ENCODE measurements at places on chromosomes 12 and 14. TPM values are rescaled to one million over a fixed set of nuclear protein-coding genes. Genes with fewer than 3 reads are reported as not detected.

The POTEG gene
- total RNA-seq, result not detected

The PHC1 gene
- total RNA-seq, result 45.9 TPM

The CBLN3 gene
- total RNA-seq, result 3.8 TPM

The KIF5A gene
- not detected for total RNA-seq

The TM7SF3 gene
- 56.1 TPM for total RNA-seq

The PIWIL1 gene
- not detected for total RNA-seq

The ASIC1 gene
- 0.98 TPM for total RNA-seq

The TAS2R43 gene
- 9.2 TPM for total RNA-seq

The KRT82 gene
- not detected for total RNA-seq

The TDRD9 gene
- total RNA-seq, result 2.9 TPM

The NTF3 gene
- 1.3 TPM for total RNA-seq

The KRT86 gene
- total RNA-seq, result 2.2 TPM

The HNRNPA1 gene
- 571 TPM for total RNA-seq

The FLVCR2 gene
- 15.4 TPM for total RNA-seq

The CCND2 gene
- total RNA-seq, result 43.3 TPM

The B3GNT4 gene
- not detected for total RNA-seq

The RABGGTA gene
- total RNA-seq, result 41.6 TPM

The MFAP5 gene
- 36.7 TPM for total RNA-seq

DNA sequence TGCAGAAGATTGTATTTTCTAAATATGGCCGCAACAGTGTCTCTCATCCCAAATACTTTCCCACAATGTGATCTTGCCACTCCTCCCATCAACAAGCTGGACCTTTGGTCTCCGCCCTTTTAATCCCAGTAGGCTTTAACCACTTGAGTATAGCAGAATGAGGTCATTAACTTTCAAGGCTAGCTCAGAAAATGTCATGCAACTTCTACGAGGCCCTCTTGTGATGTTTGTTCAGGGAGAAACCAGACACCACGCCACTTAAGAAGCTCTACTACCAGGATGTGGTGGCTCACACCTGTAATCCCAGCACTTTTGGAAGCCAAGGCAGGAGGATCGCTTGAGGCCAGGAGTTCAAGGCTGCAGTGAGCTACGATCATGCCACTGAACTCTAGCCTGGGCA is 20.1 kb upstream of the OR6J1 start:
- no peak for DNase-seq

DNA sequence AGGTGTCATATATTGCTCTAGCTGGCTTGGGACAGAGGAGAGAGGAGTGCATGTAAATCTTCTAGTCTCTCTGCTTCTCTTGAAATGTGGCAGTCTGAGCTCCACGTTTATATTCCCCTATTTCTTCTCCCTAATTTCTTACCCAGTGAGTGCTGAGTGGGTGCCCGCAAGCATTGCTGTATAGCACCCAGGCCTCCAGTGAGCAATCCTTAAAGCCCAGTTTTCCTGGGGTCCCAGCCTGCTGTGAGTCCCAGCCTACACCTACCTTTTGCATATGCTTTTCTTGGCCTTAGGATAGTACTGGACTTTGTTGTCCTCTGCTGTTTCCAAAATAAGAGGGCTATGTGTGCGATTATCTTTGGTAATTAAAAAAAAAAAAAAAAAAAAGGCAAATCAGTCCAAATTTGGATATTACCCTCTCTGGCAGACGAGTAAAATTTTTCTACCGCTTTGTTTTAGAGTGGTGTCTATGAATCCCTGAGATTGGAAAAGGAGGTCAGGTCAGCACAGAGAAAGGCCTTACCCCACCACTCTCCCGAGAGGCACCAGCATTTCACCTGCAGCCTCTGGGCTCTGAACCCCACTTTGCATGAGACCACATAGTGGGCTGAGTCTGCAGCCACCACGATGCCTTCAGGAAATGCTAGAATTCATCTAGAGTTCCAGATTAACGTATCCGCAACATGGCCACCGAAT is 1.1 kb downstream of the MGST1 start:
- no peak for DNase-seq

DNA sequence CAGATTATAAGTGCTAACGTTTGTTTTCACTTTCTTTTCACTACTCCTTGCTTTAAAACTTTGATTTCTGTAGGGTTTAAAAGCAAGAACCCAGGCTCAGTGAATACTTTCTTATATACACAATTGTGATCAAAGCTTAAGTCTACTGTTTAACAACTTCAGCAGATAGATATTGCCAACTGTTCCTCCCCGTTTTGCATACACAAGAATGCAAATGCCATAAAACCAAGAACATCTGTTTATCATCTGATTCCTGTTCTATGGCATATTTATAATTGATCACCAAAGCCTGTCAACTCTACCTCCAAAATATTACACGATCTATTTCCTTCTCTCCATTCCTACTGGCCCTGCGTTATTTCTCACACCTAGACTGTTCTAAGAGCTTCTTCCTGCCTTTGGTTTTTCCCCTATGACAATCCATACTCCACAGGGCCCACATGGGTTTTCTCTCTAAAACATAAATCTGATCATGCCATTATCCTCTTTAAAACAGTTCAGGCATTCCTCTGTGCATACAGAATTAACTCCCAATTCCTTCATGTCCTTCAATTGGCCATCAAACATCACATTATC is 15.9 kb downstream of the MED13L start:
- no peak for DNase-seq

GRCh38 chr12:128426511-128426910 is 159.5 kb downstream of the TMEM132C start:
- DNase-seq, result no peak

DNA sequence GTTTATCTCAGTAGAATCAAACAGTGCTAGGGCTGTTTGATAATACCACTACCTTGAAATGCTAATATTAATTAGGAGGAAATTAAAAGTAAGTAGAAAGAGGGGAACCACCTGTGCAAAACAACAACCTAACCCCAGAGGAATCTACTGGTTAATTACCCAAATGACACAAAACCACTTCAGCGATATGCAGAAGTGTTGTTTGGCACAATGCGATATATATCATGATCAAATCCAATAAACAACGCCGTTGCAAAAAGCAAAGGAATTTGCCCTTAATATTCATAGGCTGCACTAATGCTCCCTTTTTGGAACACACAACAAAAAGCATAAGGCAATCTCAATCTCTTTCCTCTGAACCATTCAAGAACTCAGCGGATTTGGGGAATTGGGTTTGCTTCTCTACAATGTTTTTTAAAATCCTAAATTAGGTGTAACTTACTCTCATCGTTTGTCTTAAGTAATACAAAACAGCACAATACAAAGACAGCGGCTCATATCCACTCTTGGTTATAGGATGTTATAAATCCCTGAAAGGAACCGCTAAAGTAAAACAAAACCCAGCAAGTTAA is 1.5 kb downstream of the MAP4K5 start:
- no peak for DNase-seq

GRCh38 chr12:53424626-53425514 is 1.2 kb downstream of the AMHR2 start:
- DNase-seq, result no peak

- DNase-seq, result no peak
Measured at GRCh38 chr12:101931498-101932326, 54.3 kb downstream of the DRAM1 start.

GRCh38 chr14:64450255-64450654 is 15.0 kb upstream of the AKAP5 start:
- DNase-seq, result no peak

DNA sequence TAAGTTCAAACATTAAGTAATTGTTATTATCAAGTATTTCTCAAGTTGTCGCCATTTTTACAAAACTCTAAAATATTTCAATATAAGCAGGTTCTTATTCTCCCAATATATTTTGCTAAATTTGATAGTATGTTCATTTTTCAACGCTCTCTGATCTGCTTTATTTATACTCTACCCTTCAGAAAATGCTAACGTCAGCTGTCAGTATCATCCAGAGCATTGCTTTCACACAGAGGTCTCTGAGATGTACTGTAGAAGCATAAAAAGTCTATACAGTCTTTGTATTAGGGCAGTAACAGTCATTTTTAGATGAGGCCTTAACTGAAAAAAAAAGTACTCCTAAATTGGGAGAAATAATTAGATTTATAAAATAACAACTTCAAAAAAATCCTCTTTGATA is 533.1 kb upstream of the LRFN5 start:
- DNase-seq, result no peak

DNA sequence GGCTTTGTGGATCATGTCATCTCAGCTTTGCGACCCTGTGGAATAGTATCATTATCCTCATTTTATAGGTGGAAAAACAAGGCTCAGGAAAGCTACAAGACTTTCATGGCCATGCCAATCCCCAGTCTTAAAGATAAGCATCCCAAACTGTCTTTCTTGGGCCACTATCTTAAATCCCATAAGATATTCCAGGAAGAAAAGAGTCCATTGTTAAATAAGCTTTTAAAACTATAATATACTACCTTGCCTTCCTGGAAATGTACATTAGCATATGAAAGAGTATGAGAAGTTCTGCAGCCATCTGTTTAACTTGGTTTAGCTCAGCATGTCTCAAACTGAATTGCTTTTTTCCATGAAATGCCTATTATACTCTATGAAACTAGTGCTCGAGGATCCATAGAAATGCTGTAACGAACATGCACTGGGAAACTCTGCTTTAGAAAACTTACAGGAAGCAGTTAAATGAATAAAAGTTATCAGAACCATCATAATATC is 77.1 kb downstream of the B4GALNT3 start:
- no peak for DNase-seq

GRCh38 chr12:47361389-47362021 is 281.7 kb upstream of the AMIGO2 start:
- peak; percentile 52 for DNase-seq

- DNase-seq, result no peak
Measured at GRCh38 chr12:12983420-12984035, 16.5 kb downstream of the HEBP1 start.

GRCh38 chr12:126811391-126811790 is 1455.6 kb upstream of the TMEM132C start:
- DNase-seq, result no peak

GRCh38 chr12:8996682-8997405 is 7.5 kb downstream of the KLRG1 start:
- DNase-seq, result no peak

GRCh38 chr12:126262829-126263228 is 1197.6 kb downstream of the AACS start:
- DNase-seq, result no peak

DNA sequence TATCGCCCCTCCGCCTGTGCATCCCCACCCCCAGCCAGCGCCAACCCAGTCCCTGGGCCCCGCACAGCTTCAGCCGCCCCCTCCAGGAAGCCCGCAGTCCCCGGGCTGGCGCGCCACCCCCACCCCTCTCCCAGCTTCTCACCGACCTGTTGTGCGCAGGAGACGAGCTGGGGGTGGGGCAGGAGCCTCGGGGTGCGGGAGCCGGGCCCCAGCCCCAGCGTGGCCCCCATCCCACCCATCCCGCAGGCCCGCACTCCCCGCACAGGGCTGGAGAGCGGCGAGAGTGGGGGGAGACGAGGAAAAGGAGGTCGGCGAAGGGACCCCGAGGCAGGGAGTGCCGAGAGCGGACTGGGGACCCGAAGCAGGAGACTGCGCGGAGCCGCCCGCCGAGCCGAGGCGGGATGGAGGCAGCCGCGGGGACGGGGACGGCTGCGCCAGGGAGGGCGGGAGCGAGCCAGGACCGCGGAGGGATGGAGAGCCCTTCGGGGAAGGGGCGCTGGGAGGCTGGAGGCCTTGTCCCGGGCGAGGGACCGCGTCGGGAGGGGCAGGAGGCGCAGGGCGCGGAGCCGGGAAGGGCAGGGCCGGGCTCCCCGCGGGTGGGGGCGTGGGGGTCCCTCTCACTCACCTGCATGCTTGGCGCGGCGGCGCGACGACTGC is 498 bp downstream of the PIANP start:
- no peak for DNase-seq

GRCh38 chr14:95830386-95830785 is 46.2 kb upstream of the TUNAR start:
- no peak for DNase-seq

GRCh38 chr12:39905152-39905551 is 200.7 kb downstream of the SLC2A13 start:
- peak; percentile 41 for DNase-seq

GRCh38 chr12:39626033-39626814 is 6.6 kb upstream of the ABCD2 start:
- no peak for DNase-seq

All from breast epithelium (tissue), 4 donors.